ENCODE measurements at places on chromosomes 11 and 22.
A peak's percentile ranks its signal among the peaks of the same experiment; 100 is the strongest.

DNA sequence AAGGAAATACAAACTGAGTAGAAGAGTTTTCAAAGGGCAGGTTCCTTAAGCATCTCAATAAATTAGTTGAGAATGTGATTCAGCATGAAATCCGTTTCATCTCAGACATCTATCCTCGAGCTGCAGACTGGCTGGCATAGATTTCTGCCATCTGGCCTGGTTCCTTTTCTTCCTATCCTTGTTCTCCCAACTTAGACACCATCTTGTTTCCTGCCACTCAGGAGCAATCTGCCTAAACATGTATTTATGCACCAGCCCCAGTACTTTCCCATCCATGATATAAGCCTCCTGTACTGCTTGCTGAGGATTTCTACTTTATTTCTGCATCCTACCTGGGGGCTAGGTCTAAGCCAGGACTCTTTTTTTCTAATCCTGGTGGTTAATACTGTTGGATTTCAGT is 359.1 kb upstream of the C11orf87 start:
- DNase-seq: no peak

GRCh38 chr11:120718171-120718570 is 206.6 kb downstream of the GRIK4 start:
- no peak for DNase-seq

GRCh38 chr11:3368199-3368598 is 10.7 kb downstream of the ZNF195 start:
- no peak for DNase-seq

DNA sequence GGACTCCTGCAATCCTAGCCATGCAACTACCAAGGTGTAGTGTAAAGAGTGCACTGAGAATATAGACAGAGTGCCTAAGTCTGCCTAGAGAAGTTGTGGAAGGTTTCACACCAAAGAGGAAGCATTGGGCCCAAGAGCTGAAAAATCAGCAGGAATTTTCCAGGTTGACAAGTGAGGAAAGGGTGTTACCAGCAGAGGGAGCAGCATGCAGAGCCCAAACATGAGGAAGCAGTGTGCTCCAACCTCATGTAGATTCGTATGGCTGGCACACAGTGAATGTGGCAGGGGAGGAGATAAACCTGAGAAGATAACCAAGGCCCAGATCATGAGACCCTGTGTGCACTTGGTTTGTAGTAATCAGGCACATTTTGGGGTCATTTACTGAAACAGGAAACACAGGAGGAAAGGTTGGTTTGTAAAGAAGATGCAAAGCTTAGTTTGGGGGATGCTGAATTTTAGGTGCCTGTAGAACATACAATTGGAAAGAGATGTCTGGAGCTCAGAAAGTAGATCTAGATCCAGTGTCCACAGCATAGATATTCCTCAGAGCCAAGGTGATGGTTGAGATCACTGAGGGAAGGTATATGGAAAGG is 1.7 kb downstream of the HPX start:
- DNase-seq: peak; percentile 22
